ENCODE measurements at places on chromosomes 2 and 18. TPM values are rescaled to one million over a fixed set of nuclear protein-coding genes. Genes with fewer than 3 reads are reported as not detected.

Gene MEIS1
- total RNA-seq, result 0.31 TPM

Gene SUMO1
- total RNA-seq, result 202 TPM

Gene STARD6
- total RNA-seq, result not detected

Gene RGPD4
- 0.07 TPM for total RNA-seq

Gene TMEM169
- total RNA-seq, result 1.0 TPM

Gene CTIF
- 14.4 TPM for total RNA-seq

Gene SAG
- not detected for total RNA-seq

Gene RIOK3
- 30.8 TPM for total RNA-seq

Gene CNTNAP5
- 0.39 TPM for total RNA-seq

Gene GCG
- total RNA-seq, result not detected

Gene CHRND
- total RNA-seq, result not detected
